ENCODE measurements at places on chromosomes 7 and 10. TPM values are rescaled to one million over a fixed set of nuclear protein-coding genes. Genes with fewer than 3 reads are reported as not detected.

PFKFB3 gene
- 251 TPM for total RNA-seq

CTTNBP2 gene
- 0.27 TPM for total RNA-seq

CHPF2 gene
- total RNA-seq: 39.4 TPM

ASB13 gene
- total RNA-seq: 4.4 TPM

RGR gene
- total RNA-seq: not detected

IDI2 gene
- not detected for total RNA-seq

NEUROD6 gene
- total RNA-seq: not detected

ARPC1A gene
- total RNA-seq: 47.8 TPM

HMX3 gene
- not detected for total RNA-seq

ENTPD1 gene
- 108 TPM for total RNA-seq

JCAD gene
- total RNA-seq: 0.37 TPM

DNA sequence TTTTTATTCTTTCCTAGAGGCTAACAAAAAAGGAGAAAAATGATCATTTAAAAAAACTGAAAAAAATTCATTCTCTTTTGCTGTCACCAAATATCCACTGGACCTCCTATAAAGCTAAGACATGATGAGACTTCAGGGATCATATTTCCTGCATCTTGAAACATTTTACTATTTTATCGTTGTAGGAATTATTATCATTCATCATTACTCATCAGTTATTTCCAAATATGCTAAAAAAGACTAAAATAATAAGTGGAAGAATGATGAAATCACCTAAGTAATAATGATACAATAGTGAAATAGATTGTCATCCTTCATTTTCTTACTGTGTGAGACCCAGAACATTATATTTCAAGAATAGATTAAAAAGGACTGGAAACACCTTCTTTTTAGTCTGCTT, 28.3 kb downstream of the TAF3 start:
- H3K27ac ChIP-seq: no peak overlapping the region
- H3K4me1 ChIP-seq: no peaks in the 10 kb centered on the region
- peaks cover 3% of the 10 kb centered on the region for H3K36me3 ChIP-seq
- no peaks in the 10 kb centered on the region for H3K27me3 ChIP-seq
- no peak for DNase-seq

- H3K27ac ChIP-seq: no peak overlapping the region
- no peaks in the 10 kb centered on the region for H3K27me3 ChIP-seq
- no peak overlapping the region for H3K4me3 ChIP-seq
Observed at GRCh38 chr10:72045586-72045985, 42.8 kb downstream of the SPOCK2 start.

DNA sequence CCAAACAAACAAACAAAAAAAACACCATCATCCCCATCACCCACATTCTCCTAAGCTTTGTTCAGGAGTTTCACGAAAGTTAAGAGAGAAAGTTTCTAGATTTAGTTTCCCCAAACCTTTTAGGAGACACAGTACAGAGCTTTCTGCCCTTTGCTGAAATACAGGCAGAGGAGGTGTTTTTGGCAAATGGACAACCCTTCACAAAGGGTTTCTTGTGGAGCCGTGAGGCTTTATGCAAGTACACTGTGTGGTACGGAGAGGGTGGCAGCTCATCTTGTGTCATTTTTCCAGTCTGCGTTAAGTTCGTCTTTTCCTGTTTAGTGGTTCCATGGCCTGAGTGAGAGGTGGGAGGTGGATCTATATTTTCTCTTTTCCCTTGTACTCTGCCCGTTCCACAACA, 215.5 kb upstream of the PRKCQ start:
- no peaks in the 10 kb centered on the region for H3K36me3 ChIP-seq
- DNase-seq: no peak
- H3K27me3 ChIP-seq: no peaks in the 10 kb centered on the region
- H3K4me1 ChIP-seq: no peaks in the 10 kb centered on the region

DNA sequence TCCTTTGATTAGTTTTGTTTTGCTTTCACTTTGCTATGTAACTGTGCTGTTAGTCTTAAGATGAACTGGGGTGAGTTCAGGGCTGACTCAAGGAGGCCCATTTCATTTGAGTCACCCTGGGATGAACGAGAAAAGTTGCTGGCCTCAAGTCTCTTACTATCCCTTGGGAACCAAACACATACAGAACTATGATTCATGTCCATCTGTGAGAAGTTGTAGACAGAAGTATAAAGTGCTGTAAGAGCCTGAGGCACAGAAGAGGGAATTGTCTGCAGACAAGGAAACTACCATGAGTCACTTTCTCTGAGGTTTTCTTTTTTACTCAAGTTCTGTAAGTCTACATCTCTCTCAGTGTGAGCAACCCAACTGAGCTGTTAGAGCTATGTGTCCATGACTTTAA, 179.8 kb upstream of the CSTF2T start:
- no peaks in the 10 kb centered on the region for H3K4me1 ChIP-seq
- H3K27ac ChIP-seq: no peak overlapping the region
- H3K27me3 ChIP-seq: no peaks in the 10 kb centered on the region
- H3K4me3 ChIP-seq: no peak overlapping the region
- no peaks in the 10 kb centered on the region for H3K36me3 ChIP-seq
- no peak for DNase-seq

DNA sequence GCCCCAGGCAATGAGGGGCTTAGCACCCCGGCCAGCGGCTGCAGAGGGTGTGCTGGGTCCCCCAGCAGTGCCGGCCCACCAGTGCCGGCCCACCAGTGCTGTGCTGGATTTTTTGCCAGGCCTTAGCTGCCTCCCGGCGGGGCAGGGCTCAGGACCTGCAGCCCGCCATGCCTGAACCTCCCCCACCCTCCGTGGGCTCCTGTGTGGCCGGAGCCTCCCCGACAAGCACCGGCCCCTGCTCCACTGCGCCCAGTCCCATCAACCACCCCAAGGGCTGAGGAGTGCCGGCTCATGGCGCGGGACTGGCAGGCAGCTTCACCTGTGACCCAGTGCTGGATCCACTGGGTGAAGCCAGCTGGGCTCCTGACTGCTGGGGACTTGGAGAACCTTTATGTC, 3.5 kb upstream of the ACSL5 start:
- no peak overlapping the region for H3K4me3 ChIP-seq
- H3K27me3 ChIP-seq: no peaks in the 10 kb centered on the region
- no peak overlapping the region for H3K27ac ChIP-seq
- no peaks in the 10 kb centered on the region for H3K36me3 ChIP-seq

- no peaks in the 10 kb centered on the region for H3K4me1 ChIP-seq
- H3K4me3 ChIP-seq: no peak overlapping the region
- no peaks in the 10 kb centered on the region for H3K27me3 ChIP-seq
- H3K36me3 ChIP-seq: no peaks in the 10 kb centered on the region
- no peak for DNase-seq
Observed at GRCh38 chr10:94116848-94117247, 123.1 kb downstream of the PLCE1 start.

- peaks cover 57% of the 10 kb centered on the region for H3K4me1 ChIP-seq
- H3K27me3 ChIP-seq: no peaks in the 10 kb centered on the region
- peak; percentile 60 for DNase-seq
- H3K27ac ChIP-seq: peak overlapping the region; percentile 96
Observed at GRCh38 chr10:114526126-114526503, 121.8 kb upstream of the AFAP1L2 start.

GRCh38 chr7:47191876-47192291, 390.0 kb downstream of the TNS3 start:
- H3K36me3 ChIP-seq: no peaks in the 10 kb centered on the region
- peak; percentile 33 for DNase-seq
- H3K27ac ChIP-seq: no peak overlapping the region
- no peaks in the 10 kb centered on the region for H3K27me3 ChIP-seq

GRCh38 chr7:38310591-38311101, 37.2 kb upstream of the TARP start:
- H3K4me1 ChIP-seq: peaks cover 4% of the 10 kb centered on the region
- no peak for DNase-seq
- H3K27ac ChIP-seq: no peak overlapping the region
- no peaks in the 10 kb centered on the region for H3K36me3 ChIP-seq
- peak overlapping the region; percentile 67 for H3K4me3 ChIP-seq

DNA sequence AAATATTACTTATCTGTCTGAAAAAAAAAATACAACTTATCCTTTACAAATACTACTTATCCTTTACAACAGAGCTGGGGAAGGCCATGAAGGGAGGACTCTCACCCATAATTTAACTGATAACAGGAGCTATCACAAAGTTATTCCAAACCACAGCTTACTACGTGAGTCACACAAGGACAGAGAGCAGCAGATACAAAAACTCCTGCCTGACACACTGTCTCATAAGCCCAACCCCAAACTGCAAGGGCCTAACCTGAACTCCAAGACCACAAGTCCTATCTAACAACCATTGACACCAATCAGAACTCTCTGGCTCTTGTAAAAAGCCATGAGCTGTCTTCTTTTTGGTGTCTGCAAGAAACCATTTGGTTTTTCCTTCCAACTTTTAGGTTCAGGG, 28.5 kb upstream of the CXCL12 start:
- H3K27me3 ChIP-seq: no peaks in the 10 kb centered on the region
- no peaks in the 10 kb centered on the region for H3K4me1 ChIP-seq
- H3K36me3 ChIP-seq: no peaks in the 10 kb centered on the region
- H3K4me3 ChIP-seq: no peak overlapping the region
- no peak overlapping the region for H3K27ac ChIP-seq

- H3K36me3 ChIP-seq: no peaks in the 10 kb centered on the region
- H3K4me3 ChIP-seq: no peak overlapping the region
- DNase-seq: no peak
- no peak overlapping the region for H3K27ac ChIP-seq
- H3K27me3 ChIP-seq: no peaks in the 10 kb centered on the region
Observed at GRCh38 chr7:4103352-4104091, 578.6 kb upstream of the FOXK1 start.

GRCh38 chr7:31121601-31122000, 69.5 kb downstream of the ADCYAP1R1 start:
- no peaks in the 10 kb centered on the region for H3K4me1 ChIP-seq
- no peaks in the 10 kb centered on the region for H3K36me3 ChIP-seq
- no peak overlapping the region for H3K27ac ChIP-seq
- DNase-seq: no peak

- no peak for DNase-seq
- H3K27me3 ChIP-seq: no peaks in the 10 kb centered on the region
- H3K36me3 ChIP-seq: no peaks in the 10 kb centered on the region
- no peaks in the 10 kb centered on the region for H3K4me1 ChIP-seq
- H3K27ac ChIP-seq: no peak overlapping the region
Observed at GRCh38 chr7:25584112-25584938, 356.0 kb upstream of the NPVF start.

GRCh38 chr10:34092891-34093290, 722.2 kb downstream of the PARD3 start:
- H3K4me1 ChIP-seq: no peaks in the 10 kb centered on the region
- no peaks in the 10 kb centered on the region for H3K27me3 ChIP-seq
- H3K27ac ChIP-seq: no peak overlapping the region
- no peak for DNase-seq

- no peaks in the 10 kb centered on the region for H3K4me1 ChIP-seq
- no peak for DNase-seq
- H3K36me3 ChIP-seq: no peaks in the 10 kb centered on the region
Observed at GRCh38 chr10:126080879-126081411, 184.6 kb downstream of the FANK1 start.

DNA sequence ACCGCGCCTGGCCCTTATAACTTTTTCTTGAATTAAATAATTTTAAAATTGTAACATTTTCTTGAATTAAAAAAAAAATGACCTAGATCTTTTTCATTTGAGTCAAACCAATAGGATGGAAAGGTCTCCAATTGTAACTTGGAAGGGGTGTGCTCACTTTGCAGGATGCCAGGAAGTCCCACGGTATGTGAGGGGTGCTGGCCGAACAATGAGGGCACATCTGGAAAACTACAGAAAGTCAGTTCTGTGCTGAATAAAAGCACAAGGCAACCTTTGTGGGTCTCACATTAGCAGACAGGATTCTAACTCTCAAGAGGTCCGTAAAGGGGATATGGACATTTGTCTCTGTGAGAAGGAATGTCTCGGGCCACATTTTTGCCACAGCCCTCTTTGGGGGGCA, 52.8 kb upstream of the PDLIM1 start:
- no peaks in the 10 kb centered on the region for H3K4me1 ChIP-seq
- H3K4me3 ChIP-seq: no peak overlapping the region
- no peak for DNase-seq
- no peaks in the 10 kb centered on the region for H3K27me3 ChIP-seq
- no peaks in the 10 kb centered on the region for H3K36me3 ChIP-seq
- no peak overlapping the region for H3K27ac ChIP-seq

DNA sequence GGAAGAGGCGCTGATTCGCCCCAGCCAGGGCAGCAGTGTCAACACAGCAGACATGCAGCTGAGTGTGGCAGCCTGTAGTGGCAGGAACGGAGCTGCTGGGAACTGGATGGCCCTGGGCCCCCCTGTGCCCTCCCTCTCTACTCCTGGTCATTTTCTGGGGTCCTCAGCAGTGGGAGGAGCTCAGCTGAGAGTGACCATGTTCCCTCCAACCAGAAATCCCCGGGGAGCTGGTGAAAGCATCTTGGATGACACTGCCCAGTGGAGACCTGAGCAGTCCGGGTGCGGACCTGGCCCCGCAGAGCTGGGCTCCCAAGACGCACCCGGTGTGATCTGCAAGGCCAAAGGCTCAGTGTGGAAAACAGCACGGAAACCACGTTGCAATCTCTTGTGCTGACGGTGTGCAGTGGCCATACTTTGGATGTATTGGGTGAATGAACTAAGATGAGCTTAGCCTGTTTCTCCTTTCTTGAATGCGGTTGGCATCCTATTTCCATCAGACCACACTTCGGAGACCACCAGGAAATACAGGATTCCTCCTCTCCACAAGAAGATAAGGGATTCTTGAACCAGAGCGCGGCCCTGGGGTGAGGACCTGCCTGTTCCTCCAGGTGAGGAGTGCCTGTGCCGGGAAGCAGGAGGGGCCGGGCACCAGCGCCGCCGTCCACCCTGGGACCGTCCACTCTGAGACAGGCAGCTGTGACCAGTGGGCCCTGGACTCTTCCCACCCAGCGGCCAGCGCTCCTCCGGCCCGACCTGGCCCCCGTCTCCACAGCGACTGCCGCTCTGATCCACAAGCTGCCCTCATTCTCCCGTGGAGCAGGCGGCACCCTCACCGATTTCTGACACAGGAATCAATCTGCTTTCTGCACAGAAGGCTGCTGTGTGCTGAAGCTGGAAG, 93.5 kb upstream of the DIP2C start:
- peaks cover 4% of the 10 kb centered on the region for H3K4me1 ChIP-seq
- DNase-seq: no peak
- no peaks in the 10 kb centered on the region for H3K27me3 ChIP-seq
- H3K27ac ChIP-seq: no peak overlapping the region

DNA sequence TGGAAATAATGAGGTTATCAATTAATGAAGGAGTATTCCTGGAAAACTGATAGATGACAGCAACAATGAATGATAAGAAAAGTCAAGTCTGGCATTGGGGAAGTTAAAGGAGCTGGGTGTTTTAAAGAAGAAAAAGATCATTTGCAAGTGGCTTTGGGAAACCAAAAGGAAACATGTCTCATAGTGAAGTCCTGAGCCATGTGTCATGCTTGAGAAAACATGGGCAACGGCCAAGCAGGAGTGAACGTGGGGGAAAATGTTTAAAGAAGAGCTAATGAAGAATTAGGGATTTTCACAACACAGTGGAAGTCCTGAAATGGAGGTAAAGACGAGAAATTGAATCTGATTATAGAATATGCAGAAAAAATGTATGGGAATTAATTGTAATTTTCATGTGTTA, 1383.2 kb upstream of the CELF2 start:
- no peaks in the 10 kb centered on the region for H3K27me3 ChIP-seq
- H3K4me3 ChIP-seq: no peak overlapping the region
- H3K27ac ChIP-seq: no peak overlapping the region
- DNase-seq: no peak
- no peaks in the 10 kb centered on the region for H3K36me3 ChIP-seq

Measured in B cell (primary cell).